ENCODE measurements at places on chromosomes 12 and 14. TPM values are rescaled to one million over a fixed set of nuclear protein-coding genes. Genes with fewer than 3 reads are reported as not detected.

The SMCO3 gene
- not detected for total RNA-seq

The FAM181A gene
- total RNA-seq: not detected

The TGM1 gene
- 3.8 TPM for total RNA-seq

The HNF1A gene
- total RNA-seq: not detected

The PUS1 gene
- total RNA-seq: 17.9 TPM

The GPR135 gene
- 0.76 TPM for total RNA-seq

The DLGAP5 gene
- not detected for total RNA-seq
